ENCODE measurements at places on chromosomes 3 and 15. TPM values are rescaled to one million over a fixed set of nuclear protein-coding genes. Genes with fewer than 3 reads are reported as not detected.

- no peaks in the 10 kb centered on the region for H3K27me3 ChIP-seq
- H3K36me3 ChIP-seq, result no peaks in the 10 kb centered on the region
- H3K4me1 ChIP-seq, result peaks cover 50% of the 10 kb centered on the region
- peak overlapping the region; percentile 5 for H3K4me3 ChIP-seq
- DNase-seq, result peak; percentile 87
These were observed 42.0 kb upstream of the SKOR1 start for GRCh38 chr15:67783303-67783702.

Gene SGO1
- 6.7 TPM for total RNA-seq

- peaks cover 21% of the 10 kb centered on the region for H3K4me1 ChIP-seq
- H3K27me3 ChIP-seq, result no peaks in the 10 kb centered on the region
- peak; percentile 66 for DNase-seq
- H3K4me3 ChIP-seq, result no peak overlapping the region
- H3K27ac ChIP-seq, result no peak overlapping the region
These were observed 1.7 kb upstream of the LINGO1 start for GRCh38 chr15:77634266-77634962.

Gene SLC22A14
- not detected for total RNA-seq

Gene ACTRT3
- total RNA-seq, result 0.37 TPM

Gene SLC2A2
- total RNA-seq, result not detected

Gene ATP13A4
- total RNA-seq, result 8.8 TPM

- no peak overlapping the region for H3K27ac ChIP-seq
- H3K36me3 ChIP-seq, result no peaks in the 10 kb centered on the region
- no peak for DNase-seq
- H3K4me3 ChIP-seq, result no peak overlapping the region
These were observed 37.8 kb downstream of the MAP4 start for GRCh38 chr3:47978386-47978785.

- DNase-seq, result no peak
- no peaks in the 10 kb centered on the region for H3K4me1 ChIP-seq
- no peak overlapping the region for H3K27ac ChIP-seq
These were observed 435.3 kb upstream of the KCNMB2 start for GRCh38 chr3:178100908-178101307.

DNA sequence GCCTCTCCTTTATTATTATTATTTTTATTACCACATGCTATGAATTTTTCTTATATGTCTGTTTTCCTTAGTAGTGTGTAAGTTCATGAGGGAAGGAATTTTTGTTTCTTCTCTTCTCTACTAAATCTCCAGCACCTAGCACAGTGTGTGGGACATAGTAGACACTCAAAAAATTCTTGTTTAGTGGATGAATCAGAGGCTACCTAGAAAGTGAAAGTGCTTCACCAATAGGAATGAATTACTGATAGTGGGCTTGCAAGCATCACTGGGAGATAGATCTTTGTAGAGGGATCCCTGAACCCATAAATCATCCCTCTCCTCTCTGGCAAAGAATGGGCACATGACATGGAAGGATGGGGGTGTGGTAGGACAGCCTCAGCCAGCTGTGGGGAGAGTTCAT lies 8.5 kb downstream of the SPTBN5 start:
- H3K4me3 ChIP-seq, result no peak overlapping the region
- DNase-seq, result no peak
- peaks cover 40% of the 10 kb centered on the region for H3K4me1 ChIP-seq

DNA sequence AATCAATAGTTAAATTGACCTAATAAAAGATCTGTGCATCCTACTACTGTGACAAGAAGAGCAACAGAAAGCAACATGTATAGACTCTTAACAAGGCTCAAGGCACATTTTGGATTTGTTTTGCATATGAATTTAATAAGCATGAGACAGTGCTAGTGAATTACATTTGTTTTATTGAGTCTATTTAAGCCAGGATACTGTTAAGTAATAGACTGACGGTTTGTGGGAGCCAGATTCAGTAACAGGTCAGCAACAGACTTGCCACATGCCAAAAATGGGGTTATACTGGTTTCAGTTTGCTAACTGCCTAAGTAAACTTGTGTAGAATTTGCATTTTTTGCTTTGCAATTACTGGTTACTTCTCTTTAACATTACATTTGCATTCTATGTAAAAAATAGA lies 54.0 kb downstream of the MBNL1 start:
- peak overlapping the region; percentile 66 for H3K27ac ChIP-seq
- H3K4me3 ChIP-seq, result no peak overlapping the region
- no peaks in the 10 kb centered on the region for H3K27me3 ChIP-seq
- peaks cover 53% of the 10 kb centered on the region for H3K4me1 ChIP-seq

Gene SACM1L
- 85.7 TPM for total RNA-seq

Gene LTK
- 4.4 TPM for total RNA-seq

DNA sequence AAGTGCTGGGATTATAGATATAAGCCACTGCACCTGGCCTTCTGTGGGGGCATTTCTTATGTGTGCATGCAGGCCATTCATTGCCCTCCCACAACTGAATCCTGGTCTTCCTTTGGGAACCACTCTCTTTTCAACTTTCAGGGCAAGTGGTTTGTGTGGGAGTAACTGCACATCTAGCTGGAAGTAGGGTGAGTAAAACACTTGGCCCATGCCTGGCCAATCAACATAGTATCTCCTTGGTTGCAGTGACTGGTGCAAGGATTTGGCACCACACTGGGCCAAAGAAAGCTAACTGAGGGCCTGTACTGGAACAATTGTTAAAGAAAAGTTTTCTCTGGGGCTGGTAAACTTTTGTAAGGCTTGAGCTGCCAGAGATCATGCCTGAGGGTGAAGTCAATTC lies 189.2 kb upstream of the FEZF2 start:
- no peak overlapping the region for H3K4me3 ChIP-seq
- H3K36me3 ChIP-seq, result no peaks in the 10 kb centered on the region
- DNase-seq, result no peak
- no peaks in the 10 kb centered on the region for H3K4me1 ChIP-seq
